ENCODE measurements at places on chromosomes 12 and 14.

GRCh38 chr12:52418576-52419110 is 12.5 kb upstream of the KRT82 start:
- no peak for DNase-seq

GRCh38 chr12:88918161-88918560 is 337.9 kb upstream of the KITLG start:
- no peak for DNase-seq

- no peak for DNase-seq
Measured at GRCh38 chr14:77549451-77549850, 50.8 kb upstream of the ISM2 start.

- no peak for DNase-seq
Measured at GRCh38 chr12:114213055-114213581, 192.8 kb downstream of the TBX5 start.
